ENCODE measurements at places on chromosomes 12 and 14.

- no peak for DNase-seq
These were observed 465.9 kb downstream of the BCAT1 start for GRCh38 chr12:24482882-24483604.

- no peak for DNase-seq
These were observed 57.5 kb upstream of the TMCC3 start for GRCh38 chr12:94707892-94708291.

- no peak for DNase-seq
These were observed 44.4 kb downstream of the CCDC60 start for GRCh38 chr12:119378903-119379302.

- no peak for DNase-seq
These were observed 10.0 kb downstream of the FGFR1OP2 start for GRCh38 chr12:26948309-26948708.

DNA sequence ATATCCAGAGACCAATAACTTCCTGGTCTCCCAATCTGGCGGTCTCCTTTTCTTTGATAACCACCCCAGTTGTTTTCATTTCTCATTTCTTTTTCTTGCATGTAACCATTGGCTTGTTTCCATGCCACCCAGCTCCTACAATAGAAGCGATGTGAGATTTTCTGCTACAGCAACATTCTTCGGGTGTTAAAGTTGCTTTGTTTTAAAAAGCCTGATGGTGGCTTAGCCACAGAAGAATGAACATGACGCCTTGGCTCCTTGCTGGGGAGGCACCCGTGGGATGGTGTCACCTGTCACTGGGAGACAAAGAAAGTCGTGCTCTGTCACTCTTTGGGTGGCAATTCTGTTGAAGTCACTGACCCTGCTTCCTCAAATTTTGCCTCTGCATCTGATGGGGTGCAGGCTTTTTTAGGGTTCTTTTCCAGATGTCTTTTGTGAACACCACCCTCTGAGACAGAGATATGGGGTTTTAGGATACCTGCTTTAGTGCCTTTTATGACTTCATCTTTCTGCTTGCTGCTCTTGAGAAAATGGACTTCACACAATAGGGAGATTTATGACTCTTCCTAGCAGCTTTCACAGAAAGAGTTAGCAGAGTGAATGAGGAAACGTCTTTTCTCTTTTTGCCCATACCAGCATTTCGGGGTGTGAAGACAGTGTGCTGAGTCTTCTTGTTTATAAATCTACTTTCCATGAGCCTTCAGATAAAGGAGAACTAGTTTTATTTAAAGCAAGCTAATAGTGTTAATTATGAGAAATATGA is 265.3 kb upstream of the TBX3 start:
- DNase-seq, result no peak

- no peak for DNase-seq
These were observed 291.4 kb downstream of the FSCB start for GRCh38 chr14:44215660-44216059.
